ENCODE measurements at places on chromosomes 4 and X.

DNA sequence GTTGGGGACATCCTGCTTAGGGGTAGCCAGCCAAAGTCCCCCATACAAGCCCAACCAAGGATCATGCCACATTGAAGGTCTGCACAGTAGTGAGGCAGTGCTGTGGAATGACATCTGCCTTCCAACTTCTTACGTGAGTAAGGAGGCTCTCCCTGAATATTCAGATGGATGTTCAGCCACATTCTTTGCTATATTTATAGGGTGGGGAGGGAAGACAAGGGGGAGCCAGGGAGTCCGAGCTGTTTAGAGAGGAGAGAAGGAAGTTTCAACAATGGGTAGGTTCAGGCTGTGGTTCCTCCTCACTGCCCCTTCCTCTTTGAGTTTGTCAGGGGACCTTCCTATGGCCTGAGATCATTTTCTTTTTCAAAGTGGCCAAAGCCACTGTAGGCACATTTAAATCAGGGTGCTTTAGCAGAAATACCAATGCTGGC, 29.8 kb downstream of the MSN start:
- DNase-seq: no peak

DNA sequence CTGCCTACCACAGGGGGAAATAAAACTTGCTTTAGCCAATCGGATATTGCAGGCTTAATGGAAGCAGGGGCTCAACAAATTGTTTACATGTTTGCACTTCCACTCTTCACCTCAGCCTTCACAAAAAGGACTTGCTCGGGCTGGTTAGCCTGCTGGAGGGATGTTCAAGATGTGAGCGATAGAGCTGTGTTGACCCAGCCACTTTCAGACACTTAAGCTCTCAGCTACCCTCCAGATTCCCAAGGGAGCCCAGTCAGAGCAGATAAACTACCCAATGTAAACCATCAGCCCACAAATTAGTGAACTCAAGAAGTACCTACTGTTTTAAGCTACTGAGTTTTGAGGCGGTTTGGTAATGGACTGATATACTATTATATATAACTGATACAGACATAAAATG, 508.4 kb upstream of the FTHL17 start:
- DNase-seq: no peak

DNA sequence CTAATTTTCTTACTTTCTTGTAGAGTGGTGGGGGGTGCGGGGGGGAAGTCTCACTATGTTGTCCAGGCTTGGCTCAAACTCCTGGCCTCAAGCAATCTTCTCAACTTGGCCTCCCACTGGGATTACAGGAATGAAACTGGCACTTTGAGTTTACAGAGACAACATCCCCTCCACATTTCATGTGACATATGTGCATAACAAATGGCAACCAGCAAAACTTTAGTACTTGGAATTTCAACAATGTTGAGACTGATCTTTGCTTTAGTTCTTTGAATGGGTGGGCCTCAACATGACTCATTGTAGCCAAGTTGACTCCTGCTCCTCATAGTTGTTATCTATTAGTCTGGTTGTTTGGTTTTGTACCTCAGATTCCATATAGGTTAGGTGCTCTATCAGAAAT, 11.4 kb upstream of the FMR1 start:
- no peak for DNase-seq

- DNase-seq: peak; percentile 48
Observed at GRCh38 chr4:175536852-175537453, 275.1 kb downstream of the GPM6A start.

- DNase-seq: no peak
Observed at GRCh38 chrX:95330292-95330691, 1354.3 kb upstream of the DIAPH2 start.

GRCh38 chr4:19033816-19034733, 1012.5 kb upstream of the LCORL start:
- no peak for DNase-seq

DNA sequence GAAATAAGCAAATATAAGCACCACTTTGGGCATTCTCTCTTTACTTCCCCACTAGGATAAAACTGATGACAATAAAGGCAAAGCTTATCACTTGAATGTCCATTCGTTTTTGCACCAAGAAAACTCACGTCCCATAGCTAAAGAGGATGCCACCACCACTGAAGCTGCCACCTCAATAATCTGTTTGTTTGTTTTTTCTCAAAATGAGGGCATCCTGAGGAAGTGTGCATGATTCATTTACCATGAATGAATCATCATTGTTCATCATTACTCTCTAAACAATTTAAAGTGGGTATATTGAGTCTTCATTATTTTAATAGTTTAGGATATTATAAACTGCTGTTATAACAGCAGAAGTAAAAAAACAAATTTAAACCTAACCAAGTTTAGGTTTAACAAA, 168.2 kb downstream of the DCTD start:
- no peak for DNase-seq
